ENCODE measurements at places on chromosomes 6 and 20. TPM values are rescaled to one million over a fixed set of nuclear protein-coding genes. Genes with fewer than 3 reads are reported as not detected.
A peak's percentile ranks its signal among the peaks of the same experiment; 100 is the strongest.

GRCh38 chr6:6764764-6765434 lies 176.4 kb downstream of the LY86 start:
- DNase-seq, result no peak

DNA sequence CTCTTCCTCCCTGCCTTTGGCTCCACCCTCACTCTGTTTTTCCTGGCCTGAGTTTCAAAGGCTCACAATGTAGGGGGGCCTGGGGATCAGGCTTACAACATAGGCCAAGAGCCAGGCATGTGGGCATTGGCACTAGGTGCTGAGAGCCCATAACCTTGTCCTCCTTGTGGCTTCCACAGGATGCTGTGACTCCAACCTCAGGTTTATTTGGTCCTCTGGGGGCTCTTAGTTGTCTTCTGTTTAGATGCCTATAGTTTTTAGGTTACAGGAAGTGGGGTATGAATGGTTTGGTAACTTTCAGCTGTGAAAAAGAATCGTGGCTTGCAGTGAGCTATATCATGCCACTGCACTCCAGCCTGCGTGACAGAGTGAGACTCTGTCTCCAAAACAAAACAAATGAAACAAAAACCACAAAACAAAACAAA lies 25.6 kb downstream of the MMP24 start:
- DNase-seq, result peak; percentile 51

- no peak for DNase-seq
Observed at GRCh38 chr6:20554326-20554725, 20.1 kb downstream of the CDKAL1 start.

DNA sequence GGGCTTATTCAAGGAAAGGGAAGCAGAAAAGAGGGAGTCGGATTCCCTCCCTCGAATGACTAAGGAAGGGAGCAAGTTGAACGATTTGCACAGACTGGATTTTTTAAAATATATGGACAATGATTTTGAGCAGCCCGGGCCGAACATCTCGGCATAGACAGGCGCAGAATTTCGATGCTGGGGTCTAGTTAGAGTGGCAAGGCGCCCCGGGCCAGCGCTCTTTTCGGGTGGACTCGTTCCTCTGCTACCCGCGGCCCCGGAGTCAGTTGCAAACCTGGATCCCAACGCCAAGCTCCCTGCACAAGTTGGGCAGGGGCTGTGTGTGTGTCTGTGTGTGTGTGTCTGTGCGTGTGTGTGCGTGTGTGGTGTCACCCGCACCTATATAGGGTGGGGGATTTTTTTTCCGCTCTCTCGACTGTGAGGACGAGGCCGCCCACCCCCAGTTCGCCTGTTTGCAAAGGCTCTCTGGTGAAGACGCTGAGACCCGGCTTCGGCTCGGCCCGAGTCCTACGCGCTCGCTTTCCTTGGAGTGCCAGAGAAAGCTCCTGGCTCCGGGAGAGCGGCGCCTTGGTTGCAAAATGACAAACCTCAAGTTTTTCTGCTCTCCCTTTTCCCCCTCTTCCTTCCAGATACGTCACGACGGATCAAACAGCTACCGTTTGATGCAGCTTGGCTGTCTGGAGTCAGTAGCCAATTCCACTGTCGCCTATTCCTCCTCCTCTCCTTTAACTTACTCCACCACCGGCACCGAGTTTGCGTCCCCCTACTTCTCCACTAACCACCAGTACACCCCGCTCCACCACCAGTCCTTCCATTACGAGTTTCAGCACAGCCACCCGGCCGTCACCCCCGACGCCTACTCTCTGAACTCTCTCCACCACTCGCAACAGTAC lies 1.4 kb downstream of the TFAP2D start:
- no peak for DNase-seq

DNA sequence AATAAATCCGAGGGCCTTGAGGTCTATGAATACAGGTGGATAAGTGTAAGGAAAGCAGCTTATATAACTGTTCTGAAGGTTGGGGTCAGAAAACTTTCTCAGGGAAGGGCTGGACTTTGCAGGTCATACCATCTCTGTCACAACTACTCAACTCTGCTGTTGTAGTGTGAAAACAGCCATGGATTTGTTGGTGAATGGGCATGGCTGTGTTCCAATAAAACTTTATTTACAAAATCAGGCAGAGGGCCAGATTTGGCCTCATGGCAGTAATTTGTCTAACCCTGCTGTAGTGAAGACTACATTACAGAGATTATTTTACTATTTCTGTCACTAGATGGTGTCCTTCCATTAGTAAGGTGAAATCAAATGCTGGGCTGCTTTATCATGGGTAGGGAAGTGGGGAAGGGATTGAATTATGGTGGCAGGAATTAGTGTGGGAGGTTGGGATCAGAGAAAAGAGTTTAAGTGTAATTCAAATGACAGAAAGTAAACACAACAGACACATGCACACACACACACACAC lies 409.6 kb upstream of the CHD6 start:
- no peak for DNase-seq

DNA sequence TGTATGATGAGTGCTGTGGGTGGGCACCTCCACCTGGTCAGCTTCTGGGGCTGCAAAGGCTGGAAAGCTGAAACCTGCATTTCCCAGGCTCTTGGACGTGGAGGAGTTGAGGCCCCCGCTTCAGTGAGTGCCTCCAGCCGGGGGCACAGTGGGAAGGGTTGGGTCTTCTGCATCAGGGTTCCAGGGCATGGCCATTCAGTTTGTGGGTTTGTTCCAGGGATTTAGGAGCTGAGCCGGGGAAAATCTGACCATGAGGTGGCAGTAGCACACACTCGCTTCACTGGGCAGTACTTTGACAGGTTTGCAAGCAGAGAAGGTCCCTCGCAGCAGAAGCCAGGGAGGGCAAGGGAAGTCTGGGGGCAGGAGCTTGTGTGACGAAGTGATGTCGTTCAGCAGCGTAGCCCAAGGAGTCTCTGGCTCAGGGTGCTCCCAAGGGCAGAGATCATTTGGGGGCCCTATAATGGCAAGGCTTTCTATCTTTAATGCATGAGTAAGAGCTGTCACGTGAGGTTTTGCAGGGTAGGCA lies 69.5 kb upstream of the SULF2 start:
- DNase-seq, result no peak

DNA sequence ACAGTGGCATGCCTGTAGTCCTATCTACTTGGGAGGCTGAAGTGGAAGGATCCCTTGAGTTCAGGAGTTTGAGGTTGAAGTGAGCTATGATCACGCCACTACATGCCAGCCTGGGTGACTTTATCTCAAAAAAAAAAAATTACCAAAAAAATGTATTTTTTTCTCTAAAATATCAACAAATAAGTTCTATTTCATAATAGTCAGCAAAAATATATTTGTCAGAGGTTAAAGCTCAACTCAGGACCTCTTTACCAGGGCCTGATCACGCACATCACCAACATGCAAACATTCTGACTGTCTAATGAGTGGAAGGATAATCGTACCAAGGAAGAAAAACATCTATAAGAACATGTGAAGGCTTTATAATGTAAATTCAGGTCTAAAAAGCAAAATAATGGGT lies 387.0 kb downstream of the SYNE1 start:
- DNase-seq, result no peak

GRCh38 chr6:97919631-97920030 lies 636.6 kb upstream of the MMS22L start:
- DNase-seq, result no peak

DNA sequence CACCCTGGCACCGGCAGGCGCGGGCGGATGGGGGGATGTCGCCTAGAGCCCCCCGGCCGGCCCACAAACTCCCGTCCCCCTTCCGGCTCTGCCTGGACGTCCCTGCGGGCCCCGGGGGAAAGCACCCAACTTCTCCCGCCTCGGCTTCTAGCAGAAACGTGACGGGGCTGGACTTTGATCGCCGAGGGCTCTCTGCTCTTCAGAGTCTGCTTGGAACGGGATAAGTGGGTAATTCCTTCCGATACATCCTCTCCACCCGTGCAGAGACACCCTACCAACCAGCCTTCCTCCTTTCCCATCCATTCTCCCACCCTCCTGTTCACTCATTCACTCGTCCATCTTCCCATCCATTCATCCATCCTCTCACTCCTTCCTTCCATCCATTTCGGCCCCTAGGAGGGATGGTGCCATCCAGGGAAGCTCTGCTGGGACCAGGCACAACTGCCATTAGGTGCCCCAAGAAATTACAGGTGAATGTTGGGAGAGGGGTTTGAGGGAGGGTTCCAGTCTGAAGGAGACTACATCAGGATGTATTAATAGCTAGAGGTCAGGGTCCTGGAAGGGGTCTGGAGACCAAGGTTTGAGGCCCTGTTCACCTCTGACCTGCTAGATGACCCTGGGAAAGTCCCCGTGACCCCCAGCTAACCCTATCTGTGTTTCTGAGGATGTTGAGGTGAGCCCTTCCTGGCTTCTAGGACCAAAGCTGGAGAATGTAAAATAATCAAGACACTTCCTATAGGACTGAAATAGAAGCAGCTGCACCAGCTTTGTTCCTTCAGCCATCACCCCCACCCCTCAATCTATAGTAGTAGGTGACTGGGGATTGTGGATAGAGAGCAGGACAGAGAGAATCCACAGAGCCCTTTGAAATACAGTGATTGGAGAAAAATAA lies 538 bp downstream of the TTLL9 start:
- no peak for DNase-seq

GRCh38 chr20:3092611-3093379 lies 8.3 kb upstream of the AVP start:
- peak; percentile 52 for DNase-seq

DNA sequence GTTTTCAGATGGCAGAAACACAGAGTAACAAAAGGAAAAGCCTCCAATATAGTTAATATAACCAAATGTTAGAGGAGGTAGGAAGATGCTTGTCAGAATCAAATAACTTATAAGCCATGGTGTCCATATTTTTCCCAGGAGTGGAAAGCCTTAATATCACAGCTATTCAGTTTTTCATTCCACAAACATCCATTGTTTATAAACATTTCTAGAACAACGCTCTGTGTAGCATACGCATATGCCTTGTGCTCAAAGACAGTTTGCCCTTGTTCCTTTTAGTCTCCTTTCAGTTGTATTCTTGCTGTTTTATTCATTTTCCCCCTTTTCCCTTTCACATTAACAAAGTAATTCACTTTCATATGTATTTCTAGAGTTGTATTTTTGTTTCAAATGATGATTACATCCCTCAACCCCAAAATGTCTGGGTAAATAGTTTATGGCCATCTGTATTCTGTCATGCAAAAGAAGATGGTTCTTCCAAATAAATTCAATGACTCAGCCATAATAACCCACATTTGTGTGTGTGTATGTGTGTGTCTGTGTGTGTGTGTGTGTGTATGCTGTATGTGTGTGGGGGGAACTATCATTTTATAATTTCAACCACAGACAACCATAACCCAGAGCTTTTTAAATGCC lies 455.7 kb upstream of the SOX4 start:
- DNase-seq, result no peak

GRCh38 chr20:40991181-40991889 lies 37.3 kb upstream of the TOP1 start:
- no peak for DNase-seq

- peak; percentile 90 for DNase-seq
Observed at GRCh38 chr20:37384683-37385174, 38.8 kb downstream of the SRC start.

DNA sequence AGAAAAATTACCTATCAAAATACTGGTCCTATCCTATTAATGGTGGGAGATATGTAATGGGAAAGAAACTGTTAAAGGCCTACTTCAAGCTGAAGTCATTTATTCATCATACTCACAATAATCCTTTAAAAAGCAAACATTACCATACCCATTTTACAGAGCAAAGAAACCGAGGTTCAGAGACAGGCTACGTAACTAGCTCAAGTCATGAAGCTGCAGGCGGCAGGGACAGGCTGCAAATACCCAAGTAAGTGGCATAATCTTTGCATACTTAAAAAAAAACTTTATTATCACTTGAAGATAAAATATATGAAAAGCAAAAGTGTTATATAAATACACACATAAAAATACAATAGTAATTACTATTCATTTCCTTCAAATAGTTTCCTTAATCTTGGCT lies 2.6 kb downstream of the RALGAPA2 start:
- DNase-seq, result no peak

Gene ZSWIM3
- total RNA-seq, result 6.5 TPM

Gene ADGB
- 0.14 TPM for total RNA-seq

Gene HLA-DPA1
- total RNA-seq, result 25.8 TPM

Gene CDKAL1
- total RNA-seq, result 25.9 TPM

Gene ZSCAN16
- total RNA-seq, result 5.1 TPM

Gene MOG
- not detected for total RNA-seq

Data from activated T-cell treated with anti-CD3 and anti-CD28 coated beads, Interleukin-2, amount 50 U/mL, for 72 hours (primary cell).